Lower lobe of right lung (tissue), 2 donors: ENCODE measurements at places on chromosomes 3 and 15.

DNA sequence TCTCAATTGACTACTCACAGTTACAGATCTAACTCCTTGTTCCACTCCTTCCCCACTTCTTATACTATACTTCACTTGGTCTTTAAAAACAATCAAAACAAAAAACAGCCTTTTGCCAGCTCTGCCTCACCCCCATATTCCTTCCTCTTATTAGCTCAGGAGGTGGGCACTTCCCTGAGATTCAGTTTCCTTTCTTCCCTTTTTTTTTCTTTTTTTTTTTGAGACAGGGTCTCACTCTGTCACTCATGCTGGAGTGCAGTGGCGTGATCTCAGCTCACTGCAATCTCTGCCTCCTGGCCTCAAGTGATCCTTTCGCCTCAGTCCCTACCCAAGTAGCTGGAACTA lies 6.9 kb downstream of the C3orf62 start:
- DNase-seq, result no peak

DNA sequence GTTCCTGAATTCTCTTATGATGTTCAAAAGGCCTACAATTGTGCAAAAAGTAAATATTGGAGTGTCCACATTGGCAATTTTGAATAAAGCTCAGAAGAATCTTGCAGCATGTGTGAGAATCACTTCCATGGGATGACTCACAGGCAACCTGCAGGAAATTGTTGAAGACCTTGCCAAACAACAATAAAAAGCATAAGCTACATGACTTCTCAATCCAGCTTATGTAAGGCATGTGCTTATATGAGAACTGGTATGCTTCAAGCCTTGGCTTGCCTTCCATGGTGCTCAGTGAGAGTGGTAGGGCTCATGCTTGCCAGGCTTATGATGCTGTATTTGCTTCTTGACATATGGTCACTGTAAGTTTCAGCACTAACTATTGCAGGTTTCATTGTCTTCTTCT lies 18.4 kb upstream of the BCHE start:
- DNase-seq, result no peak

GRCh38 chr15:73053398-73053723 lies 1.1 kb downstream of the NEO1 start:
- DNase-seq, result no peak

DNA sequence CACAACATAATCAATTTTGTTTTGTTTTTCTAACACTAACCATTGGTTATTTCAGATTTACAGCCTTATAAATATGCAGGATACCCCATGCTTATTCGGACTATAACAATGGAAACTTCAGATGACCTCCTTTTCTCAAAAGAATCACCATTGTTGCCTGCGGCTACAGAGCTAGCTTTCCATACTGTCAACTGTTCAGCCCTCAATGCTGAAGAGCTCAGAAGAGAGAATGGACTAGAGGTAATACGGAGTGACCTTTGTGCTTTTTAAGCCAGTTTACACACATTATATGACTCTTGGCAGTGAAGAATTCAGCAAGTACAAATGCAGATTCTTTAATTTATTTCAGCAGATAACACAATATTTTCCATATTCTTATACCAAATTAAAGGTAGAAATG lies 81.8 kb downstream of the DNAJC13 start:
- no peak for DNase-seq

DNA sequence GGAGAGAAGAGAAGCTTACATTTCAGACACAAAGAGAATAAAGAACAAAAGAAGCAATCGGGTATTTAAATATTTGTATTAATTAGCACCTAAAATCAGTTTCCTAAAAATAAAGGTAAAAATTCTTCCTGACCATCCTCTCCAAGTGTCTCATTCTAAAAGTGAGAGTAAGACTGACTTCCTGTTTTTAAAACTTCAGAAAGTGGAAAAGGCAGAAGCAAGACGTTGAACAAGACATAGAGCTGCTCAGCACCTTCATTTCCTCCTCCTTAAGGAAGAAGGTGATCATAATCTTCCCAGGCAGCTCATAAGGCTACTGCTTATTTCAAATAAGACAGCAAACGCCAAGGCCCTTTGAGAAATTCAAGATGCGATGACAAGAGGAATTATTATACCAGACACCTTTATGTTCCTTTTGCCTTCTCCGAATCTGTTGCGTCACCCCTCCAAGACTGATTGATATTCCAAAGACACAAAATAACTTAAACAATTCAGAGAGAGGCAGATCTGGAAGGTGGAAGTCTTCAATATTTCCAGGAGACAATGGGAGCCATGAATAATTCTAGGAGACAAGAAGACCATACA lies 238.8 kb upstream of the TLE3 start:
- no peak for DNase-seq

DNA sequence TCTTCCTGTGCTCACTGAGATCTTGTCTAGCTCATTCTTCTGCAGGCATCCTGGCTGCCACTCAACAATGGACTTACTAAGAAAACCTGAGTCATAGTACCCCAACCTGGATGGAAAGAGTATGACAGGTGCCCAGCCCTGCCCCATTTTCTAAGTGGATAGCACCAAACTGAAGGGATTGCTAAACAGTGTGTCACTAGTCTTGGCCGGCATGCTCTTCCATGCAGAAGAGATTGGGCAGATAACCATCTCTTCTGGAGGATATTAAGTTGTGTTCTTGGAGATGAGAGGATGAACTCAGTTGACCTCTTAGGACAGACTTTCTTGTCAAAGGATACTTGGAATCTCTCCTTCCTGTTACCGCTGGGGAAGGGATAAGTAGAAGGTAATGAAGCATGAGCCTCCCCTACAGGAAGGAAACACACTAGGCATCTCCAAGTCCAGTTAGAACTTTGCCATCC lies 797.5 kb downstream of the AGBL1 start:
- DNase-seq, result no peak

DNA sequence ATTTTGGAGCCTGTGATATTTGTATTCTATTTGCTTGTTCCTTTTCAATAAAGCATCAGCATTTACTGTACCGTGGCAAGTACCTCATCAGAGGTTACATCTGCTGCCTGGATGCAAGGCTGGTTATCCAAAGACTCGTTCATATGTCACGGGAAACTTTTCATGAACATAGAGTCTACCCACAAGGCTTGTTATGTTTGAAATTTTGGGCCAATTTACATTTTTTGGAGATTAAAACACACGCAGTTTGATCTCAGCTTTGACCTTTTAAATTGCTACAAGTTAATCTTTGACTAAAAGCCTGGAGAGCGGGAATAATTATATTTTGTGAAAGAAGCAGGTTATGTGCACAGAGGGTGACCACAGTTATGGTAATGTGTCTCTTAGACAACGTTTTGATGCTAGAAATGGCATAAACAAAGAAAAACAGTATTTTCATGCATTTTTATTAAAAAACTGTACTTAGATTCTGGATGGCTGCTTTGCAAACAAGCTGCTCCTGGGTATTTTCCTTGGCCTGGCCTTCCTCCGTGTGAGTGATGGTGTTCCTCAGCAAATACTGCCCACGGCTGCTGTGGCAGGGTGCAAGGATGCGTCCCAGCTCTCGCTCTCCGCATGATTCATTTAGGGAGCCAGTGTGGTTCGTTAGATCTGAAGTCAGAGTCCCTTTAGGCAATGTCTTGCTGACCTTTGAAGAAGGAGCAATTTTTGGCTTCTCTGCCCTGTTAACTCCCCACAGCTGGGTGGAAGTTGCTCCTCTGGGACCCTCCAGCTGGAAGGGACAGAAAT lies 27.1 kb downstream of the CHST2 start:
- no peak for DNase-seq

DNA sequence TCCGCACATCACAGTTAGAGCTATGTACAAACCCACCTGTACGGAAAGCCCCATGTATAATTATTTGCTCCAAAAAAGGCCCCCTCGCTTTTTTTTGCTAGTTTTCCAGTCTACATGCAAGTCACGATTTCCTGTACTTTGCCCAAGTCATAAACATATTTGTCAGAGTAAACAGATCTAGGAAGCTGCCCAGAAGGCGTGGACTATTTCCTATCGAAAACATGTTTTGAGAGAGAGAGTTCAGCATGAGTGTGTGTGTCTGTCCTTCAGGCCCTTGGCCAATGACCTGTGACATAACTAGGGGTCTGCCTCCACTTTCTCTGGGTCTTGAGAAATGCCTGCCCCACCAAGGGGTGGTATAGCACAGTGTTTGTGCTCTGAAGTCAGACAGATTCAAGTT lies 72.7 kb upstream of the HACD2 start:
- DNase-seq, result no peak

DNA sequence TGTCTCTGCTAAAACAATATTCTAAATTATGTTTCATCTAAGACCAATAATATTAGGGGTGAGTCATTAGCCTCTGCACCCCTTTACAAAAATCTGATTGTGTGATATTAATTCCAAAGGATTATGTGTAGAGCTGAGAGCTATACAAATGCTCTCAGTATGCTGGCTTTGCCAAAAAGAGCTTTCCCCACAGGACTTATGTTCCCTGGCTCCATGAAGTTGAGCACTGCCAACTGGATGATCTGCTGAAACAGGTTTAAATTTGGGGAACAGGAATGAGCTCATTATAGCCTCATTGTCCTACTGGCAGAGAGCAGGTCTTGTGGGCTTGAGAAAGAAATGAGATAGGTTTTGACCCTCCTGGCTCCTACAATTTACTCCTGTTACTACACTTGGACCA lies 347.8 kb upstream of the LMCD1 start:
- no peak for DNase-seq

DNA sequence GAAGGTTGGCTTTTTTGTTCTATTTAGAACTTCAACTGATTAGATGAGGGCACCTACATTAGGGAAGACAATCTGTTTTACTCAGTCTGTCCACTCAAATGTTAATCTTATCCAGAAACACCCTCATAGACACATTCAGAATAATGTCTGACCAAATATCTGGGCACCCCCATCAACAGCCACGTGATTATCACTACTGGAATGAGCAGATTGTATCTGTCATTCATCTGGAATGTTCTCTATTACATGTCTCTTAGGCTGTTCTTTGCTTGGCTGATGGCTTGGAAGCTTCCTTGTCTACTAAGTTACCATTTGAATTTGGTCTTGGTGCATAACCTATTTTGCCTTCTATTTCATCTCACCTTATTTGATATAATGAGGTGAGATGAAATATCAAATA lies 15.7 kb upstream of the LRRC58 start:
- DNase-seq, result no peak

- DNase-seq, result no peak
Measured at GRCh38 chr3:153749070-153749610, 372.1 kb upstream of the ARHGEF26 start.

GRCh38 chr15:75114796-75115195 lies 86.9 kb upstream of the C15orf39 start:
- no peak for DNase-seq

DNA sequence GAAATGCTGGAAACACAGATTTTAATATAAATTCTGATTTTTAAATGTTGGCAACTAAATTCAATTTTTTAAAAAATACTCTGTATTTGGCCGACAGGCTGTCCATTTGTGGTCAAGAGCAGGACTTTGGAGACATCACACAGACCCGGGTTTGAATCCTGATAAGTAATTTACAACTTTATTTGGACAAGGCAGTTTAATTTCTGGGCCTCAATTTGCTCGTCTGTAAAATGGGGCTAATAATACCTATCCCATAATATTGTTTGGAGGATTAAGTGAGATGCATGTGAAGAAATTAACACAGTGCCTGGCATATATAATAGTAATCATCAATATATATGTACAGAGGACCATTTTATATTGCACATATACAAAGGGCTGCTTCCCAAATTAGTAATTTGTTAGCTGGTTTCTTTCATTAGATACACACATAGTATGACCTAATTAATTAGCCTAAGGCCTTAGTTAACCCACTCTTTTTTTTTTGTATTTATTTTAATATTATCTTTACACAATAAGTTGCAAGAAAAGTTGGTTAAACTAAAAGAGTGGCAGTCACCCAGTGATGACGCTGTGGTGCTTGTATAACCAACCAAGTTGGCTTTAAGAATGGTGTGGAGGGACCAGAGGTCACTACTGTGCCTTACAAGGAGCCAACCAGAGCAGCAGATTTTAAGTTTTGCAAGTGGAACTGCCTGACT lies 665 bp downstream of the PIGB start:
- DNase-seq, result no peak

- no peak for DNase-seq
Measured at GRCh38 chr15:80447077-80447476, 42.9 kb downstream of the ARNT2 start.

GRCh38 chr3:134056464-134056891 lies 26.8 kb upstream of the SLCO2A1 start:
- DNase-seq, result no peak

GRCh38 chr3:97863031-97863430 lies 41.2 kb downstream of the CRYBG3 start:
- DNase-seq, result no peak

- no peak for DNase-seq
Measured at GRCh38 chr3:55490276-55490913, 3.3 kb upstream of the WNT5A start.

- DNase-seq, result no peak
Measured at GRCh38 chr3:149619136-149619535, 38.7 kb downstream of the WWTR1 start.

GRCh38 chr3:111861391-111861790 lies 2.3 kb downstream of the PHLDB2 start:
- DNase-seq, result no peak

DNA sequence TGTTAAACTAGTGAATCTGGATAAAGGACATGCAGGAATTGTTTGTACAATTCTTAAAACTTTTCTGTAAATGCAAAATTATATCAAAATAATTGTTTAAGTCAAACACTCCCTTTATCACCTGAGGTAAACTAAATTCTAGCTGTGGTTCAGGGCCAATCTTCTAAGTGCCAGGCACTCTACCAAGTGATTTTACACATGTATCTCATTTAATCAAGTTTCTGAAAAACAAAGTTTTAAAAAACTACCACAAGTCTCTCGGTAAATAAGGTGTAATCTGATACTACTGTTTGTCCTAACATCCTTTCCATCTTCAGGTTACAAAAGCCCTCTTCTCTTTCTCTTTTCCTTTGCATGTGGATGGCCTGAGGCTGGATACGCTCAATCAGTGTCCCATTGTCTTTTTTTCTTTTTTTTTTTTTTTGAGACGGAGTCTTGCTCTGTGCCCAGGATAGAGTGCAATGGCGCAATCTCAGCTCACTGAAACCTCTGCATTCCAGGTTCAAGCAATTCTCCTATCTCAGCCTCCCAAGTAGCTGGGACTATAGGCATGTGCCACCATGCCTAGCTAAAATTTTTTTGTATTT lies 19.3 kb downstream of the IFT80 start:
- DNase-seq, result no peak

GRCh38 chr3:189512821-189513220 lies 118.4 kb upstream of the TP63 start:
- DNase-seq, result no peak

- DNase-seq, result no peak
Measured at GRCh38 chr3:194908496-194908895, 222.8 kb downstream of the FAM43A start.
